ENCODE measurements at places on chromosomes 5 and 9. TPM values are rescaled to one million over a fixed set of nuclear protein-coding genes. Genes with fewer than 3 reads are reported as not detected.

DNA sequence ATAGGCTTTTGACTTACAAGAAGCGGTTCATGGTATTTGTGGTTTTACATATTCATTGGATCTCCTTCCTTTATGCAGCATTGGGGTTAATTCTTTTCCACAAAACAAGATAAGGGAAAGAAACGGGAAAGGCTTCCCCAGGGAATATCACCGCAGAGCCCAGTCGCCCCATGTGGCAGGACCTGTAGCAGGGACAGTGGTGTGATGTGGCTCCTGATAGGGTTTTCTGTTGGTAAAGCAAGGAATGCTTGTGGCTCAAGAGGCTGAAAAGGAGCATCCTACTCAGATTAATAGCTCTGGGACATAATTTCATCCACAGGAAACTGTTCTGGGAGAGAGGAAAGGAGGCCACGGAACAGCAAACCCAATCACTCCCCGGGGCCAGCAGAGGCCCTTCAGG lies 699.9 kb downstream of the MTRR start:
- DNase-seq, result no peak

GRCh38 chr5:161765611-161766010 lies 80.1 kb downstream of the GABRA6 start:
- no peak for DNase-seq

The NR2F1 gene
- 0.34 TPM for total RNA-seq

The SNAPC4 gene
- 20.0 TPM for total RNA-seq

The LCN9 gene
- total RNA-seq, result 1.7 TPM

The SOHLH1 gene
- not detected for total RNA-seq
